ENCODE measurements at places on chromosomes 7 and 10.

DNA sequence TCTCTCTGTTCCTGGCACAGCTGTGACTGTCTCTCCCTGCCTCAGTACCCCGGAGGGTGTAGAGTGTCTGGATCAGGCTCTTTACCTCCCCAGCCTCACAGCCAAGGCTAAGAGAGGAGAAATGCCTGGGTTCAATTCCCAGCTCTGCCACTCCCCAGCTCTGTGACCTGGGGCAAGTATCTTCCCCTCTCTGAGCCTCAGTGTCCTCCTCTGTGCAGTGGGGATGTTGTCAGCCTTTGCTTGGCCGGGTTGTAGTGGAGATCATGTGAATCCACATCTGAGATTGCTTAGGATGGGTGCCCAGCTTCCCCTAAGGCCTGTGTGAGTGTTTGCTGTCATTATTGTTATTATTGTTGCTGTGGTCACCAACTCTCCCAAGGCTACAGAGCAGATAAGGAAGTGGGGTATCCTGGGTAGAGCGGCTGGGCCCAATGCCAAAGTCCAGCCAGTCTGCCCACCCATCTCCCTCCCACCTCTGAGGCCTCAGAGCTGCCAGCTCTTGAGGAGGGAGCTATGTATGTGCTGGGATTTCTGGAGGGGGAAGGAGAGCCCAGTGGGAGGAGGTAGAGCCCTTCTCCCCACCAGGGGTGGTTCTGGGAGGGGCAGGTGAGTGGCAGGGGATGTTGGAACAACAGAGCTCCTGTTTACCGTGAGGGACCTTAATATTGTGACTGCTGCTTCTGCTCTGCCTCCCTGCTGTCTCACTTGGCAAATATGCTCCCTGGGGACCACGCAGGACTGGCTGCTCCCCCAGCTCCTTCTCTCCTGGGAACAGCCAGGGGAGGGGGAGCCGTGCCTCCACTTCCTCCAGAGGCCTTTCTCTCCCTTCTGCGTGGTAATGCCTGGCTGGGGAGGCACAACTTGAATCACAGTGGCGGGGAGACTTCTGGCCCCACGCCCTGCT lies 170.5 kb downstream of the RPS24 start:
- DNase-seq, result no peak

GRCh38 chr7:327233-327931 lies 37.4 kb downstream of the FOXL3 start:
- DNase-seq, result no peak

- peak; percentile 42 for DNase-seq
These were observed 812 bp upstream of the IDE start for GRCh38 chr10:92574548-92575261.

DNA sequence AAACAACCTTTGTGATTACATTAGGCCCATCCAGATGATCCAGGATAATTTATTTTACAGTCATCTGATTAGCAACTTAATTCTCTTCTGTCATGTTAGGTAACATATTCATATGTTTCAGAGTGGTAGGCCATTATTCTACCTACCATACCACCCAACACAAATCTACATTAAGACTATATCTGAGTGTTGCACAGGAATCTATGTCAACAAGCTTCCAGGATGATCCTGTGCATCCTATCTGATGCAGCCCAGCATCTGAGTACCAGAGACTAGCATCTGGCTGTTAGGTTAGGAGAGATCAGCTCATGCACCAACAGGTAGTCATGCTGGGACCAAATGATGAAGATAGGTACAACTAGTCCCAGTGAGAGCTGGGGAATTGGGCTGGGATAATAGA lies 1.3 kb upstream of the DDX56 start:
- DNase-seq, result no peak

DNA sequence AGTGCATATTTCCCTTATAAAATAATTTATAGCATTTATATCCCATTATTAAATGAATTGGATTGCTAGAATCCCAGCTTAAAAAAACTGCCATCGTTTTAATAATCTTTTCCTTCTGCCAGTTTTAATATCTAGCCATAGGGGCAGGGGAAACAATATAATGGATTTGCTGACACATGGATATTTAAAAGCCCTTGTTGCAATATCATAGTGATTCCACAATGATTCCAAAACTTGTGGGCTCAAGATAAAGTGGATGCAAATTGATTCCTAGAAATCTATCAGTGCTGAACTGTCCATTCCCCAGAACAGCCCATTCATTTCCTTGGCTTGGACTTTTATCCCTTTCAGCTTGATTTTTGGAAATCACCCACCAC lies 2.6 kb downstream of the CPA2 start:
- DNase-seq, result no peak

GRCh38 chr7:148274118-148274517 lies 316.4 kb upstream of the C7orf33 start:
- DNase-seq, result no peak

DNA sequence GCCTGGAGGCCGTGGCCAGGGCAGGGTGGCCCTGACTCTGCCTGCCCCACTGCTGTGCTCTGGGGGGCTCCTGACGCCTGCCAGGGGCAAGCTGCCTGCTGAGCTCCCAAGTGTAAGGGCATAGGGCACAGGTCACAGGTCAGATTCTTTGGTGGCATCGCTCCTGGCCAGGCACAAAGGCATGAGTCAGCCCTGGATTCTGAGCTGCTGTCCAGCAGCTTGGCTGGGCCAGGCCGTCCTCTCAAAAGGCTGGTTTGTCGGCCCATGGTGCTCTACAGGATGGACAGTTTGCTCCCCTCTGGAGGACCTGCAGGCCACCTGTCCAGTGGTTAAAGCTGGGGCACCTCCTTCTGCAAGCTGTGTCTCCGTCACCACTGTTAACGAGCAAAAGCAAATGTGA lies 2.9 kb downstream of the ADGRA1 start:
- no peak for DNase-seq

DNA sequence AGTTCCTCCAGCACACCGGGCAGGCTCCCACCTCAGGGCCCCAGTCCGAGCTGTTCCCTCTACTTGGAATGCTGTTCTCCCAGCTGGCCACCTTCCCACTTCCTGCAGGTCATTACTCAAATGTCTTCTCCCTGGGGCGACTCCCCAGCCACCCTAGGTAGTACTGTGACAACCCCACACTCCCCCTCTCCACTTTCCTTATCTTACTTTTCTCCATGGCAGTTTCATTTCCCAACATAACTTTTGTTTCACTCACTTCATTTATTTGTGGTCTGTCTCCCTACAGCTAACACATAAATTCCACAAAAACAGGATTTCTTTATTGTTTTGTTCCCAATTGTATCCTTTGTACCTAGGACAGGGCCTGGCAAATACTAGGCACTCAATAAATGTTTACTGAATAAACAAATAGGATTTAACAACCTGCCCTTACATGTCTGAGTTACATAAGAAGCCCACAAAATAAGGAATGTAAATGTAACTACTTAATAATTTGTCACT lies 76.5 kb downstream of the JAZF1 start:
- DNase-seq, result peak; percentile 15

All from HTR-8/SVneo (cell line).